ENCODE measurements at places on chromosomes 1 and 21.

- DNase-seq = no peak
These were observed 7.9 kb downstream of the MIB2 start for GRCh38 chr1:1623181-1623630.

GRCh38 chr1:33015216-33015615, 21.5 kb downstream of the AK2 start:
- DNase-seq = no peak

GRCh38 chr1:30868833-30869435, 39.6 kb downstream of the SDC3 start:
- no peak for DNase-seq

GRCh38 chr1:228282329-228283042, 74.6 kb downstream of the OBSCN start:
- DNase-seq = no peak

GRCh38 chr1:148362626-148363438, 120.3 kb downstream of the PPIAL4G start:
- peak; percentile 75 for DNase-seq

DNA sequence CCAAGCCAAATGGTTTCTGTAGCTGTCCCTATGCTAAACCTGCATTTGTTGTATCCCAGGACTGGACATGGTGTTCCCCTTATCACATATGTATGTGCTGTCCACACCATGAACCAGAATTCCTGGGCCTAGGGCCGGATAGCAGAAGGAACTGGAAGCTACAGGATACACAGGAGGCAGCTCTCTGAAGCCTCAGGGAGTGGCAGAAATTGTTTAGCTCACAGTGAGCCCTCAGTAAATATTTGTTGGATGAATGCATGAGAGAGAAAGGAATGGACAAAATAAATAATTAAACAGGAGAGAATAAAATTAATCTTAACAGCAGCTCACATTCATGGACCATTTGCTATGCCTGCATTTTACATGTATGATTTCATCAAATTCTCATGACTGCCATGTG, 2.1 kb downstream of the NIPAL3 start:
- DNase-seq = no peak

DNA sequence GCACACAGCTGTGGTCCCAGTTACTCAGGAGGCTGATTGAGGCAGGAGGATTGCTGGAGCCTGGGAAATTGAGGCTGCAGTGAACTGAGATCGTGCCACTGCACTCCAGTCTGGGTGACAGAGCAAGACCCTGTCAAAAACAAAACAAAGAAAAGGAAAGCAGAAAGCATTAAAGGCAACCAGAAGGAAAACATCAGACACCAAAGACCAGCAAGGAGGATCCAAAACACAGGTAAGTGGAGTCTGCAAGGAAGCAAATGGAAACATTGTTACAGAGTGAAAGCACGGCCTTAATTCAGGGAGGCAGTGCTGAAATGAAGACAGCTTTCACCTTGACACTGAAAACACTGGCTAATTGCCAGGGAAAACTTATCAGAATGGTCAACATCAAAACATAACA, 40.8 kb downstream of the CFAP74 start:
- no peak for DNase-seq

DNA sequence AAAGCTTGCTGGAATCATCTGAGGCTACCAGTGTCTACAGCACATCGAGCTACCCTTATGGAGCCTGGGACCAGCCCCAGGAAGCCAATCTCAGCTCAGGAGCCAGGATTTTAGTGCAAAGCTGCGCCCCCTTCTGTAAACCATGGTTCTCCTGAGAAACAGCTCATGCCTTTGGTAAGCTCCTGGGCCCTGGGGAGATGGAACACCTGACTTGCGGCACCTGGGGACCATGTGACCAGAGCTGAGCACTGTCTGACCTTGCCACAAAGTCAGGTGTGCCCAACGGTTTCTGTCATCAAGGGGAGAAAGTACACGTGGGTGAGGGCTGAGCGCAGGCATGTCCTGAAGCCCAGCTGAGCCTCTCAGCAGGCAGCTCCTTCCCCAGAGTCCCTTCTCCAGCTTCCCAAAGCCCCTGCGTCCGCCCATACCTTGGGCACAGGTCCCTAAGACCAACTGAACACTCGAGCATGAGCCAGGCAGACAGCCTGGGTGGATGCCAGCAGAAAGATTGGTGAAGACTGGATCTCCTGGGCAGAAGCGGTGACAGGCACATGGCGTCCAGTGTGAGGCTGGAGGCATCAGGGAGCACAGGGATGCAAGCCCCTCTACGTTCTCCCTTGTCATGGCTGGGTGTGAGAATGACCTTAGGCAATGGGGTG, 57.9 kb upstream of the TENT5B start:
- no peak for DNase-seq

GRCh38 chr1:36752891-36753361, 270.2 kb upstream of the CSF3R start:
- no peak for DNase-seq

- DNase-seq = no peak
These were observed 55.4 kb downstream of the HNRNPR start for GRCh38 chr1:23288671-23289070.

GRCh38 chr1:88998716-88999115, 6.3 kb upstream of the KYAT3 start:
- no peak for DNase-seq

- DNase-seq = no peak
These were observed 485.2 kb downstream of the PLPP3 start for GRCh38 chr1:56094168-56094567.

GRCh38 chr1:17348593-17349234, 23.3 kb upstream of the PADI6 start:
- DNase-seq = no peak

GRCh38 chr1:93552741-93553455, 105.0 kb downstream of the FNBP1L start:
- DNase-seq = no peak

DNA sequence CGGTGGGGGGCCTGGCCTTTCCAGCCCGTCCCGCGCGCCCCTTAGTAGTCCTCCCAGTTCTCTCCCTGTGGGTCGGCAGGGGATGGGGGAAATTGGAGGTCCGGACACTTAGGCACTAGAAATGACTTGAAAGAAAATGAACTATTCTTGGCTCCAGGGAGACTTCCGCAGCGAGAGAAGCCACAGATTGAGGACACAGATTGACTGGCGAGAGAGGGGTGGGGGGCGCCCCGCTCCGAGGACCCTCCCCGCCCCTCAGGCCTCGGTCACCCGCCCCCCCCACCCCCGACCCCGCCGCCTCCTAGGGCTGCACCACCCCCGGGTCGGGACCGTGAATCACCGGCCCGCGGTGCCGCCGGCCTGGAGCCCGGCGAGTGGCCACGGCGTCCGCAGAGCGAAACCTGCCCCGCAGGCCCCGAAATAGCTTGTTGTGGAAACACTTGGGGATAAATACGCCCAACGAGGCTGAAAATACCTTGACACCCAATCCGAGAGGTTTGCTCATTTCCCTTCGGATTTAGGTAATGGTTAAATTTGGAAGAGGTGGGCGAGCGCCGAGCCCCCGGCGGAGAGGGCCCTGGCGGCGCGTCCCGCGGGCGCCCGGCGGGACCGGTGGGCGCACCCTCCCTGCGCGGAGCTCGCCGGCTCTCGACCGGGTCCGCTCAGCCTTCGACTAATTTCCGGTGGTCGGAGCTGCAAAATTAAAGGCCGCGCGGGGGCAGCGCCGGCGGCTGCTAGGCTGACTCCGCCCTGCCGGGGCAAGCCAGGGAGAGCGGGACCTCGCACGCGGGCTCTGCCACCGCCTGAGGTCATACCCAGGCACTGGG, at the start of gene GFI1:
GFI1 (minus strand) TSS at position 675 of the 827 bp plus-strand sequence. CDS start 3,438 bp downstream, outside the sequence.
- peak; percentile 85 for DNase-seq

DNA sequence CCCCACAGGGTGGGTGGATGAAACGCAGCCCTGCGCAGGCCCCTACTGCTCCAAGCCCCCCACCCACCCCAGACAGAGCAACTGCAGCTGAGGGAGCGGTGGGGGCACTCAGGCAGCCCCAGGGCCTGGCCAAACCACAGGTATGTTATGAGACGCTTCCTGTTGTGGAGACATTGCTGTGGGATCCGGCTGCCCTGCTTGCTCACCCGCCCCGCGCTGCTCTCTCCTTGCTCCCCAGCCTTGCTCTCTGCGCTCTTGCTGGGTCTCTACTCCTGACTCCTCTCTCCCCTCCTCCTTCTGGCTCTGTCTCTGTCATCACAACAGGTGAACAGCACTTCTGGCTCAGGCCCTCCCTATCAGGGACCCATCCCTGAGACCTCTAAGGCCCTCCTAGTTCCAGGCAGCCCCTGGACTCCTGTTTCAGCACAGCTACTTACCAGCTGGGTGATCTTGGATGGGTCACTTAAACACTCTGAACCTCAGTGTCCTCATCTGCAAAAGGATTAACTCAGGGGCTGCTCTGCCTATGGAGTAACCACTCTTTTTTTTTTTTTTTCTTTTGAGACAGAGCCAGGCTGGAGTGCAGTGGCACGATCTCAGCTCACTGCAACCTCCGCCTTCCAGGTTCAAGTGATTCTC, 15.9 kb downstream of the COL8A2 start:
- peak; percentile 40 for DNase-seq

DNA sequence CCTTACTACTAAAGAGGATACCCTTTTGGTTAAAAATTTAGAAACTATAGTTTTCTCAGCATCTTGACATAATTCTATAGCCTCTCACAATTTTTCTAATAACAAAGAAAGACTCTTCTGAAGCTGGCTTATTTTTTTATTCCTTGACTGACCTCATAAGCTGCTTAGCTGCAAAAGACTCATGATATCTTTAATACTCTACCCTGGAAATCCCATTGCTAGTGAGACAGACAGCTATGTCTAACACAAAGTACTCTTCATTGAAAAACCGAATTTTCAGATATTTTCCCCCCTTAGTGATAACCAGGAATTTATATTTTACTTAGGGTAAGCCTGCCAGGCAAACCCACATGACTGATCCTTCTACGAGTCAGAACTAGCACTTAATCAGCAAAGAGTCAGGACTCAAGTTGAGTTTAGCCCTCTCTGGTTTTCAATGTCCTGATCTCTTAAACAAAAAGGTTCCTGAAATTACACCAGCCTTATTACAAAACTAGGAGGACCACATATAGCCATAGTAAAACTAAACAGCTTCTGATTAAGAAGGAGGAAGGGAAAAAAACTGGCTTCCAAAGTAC, 56.9 kb downstream of the ENAH start:
- DNase-seq = no peak

DNA sequence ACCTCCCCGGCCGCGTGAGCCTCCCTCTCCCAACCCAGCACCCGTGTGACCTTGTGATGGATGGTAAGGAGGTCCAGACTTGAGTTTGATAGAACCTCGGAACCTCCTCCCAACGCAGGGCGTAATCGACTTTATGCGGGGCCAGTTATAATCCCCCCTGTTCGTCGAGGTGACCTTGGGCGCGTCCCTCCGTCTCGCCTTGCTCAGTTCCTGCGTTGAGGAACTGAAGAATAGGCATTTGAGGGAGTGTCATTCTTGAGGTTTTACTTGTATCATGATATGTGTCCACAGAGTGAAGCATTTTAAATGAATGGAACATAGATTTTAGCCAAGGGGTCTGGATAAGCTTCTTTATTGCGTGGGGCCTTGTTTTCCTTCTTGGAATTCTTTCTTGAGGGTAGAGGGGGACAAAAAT, 433 bp downstream of the TIMM17A start:
- DNase-seq = no peak

DNA sequence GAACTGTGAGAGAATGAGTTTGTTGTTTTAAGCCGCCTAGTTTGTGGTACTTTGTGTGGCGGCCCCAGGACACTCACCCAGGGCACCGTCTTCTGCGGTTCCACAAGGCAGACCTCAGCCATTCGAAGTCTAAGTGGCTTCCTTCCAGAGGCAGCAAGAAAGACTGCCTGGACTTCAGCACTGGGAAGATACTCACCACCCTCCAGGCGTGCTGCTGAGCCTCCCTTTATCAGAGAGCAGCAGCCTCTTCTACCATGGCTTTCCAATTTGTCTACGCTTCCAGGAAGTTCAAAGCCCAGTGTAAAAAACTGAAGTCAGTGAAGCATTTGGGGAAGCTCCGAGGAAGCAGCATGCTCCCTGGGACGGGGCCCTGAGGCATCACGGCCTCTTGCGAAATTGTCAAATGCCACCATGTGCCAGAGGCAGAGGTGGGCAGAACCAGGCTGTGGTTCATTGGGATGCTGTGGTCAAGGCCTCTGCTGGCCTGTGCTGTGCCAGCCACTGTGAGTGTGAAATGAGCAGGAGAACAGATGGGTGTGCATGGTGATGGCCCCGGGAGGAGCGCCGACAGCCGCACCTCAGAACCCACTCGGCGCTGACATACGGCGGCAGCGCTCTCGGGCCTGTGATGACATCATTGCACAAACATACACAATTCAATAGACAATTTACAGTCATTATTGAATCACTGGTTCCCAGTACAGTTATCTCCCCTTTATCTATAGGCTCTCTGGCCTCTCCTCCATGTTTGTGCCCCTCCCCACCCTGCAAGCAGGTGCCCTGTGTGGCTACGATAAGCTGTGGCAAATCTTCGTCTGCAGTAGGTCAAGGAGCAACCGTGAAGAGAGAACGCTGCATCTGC, 110.4 kb downstream of the PDE9A start:
- no peak for DNase-seq

DNA sequence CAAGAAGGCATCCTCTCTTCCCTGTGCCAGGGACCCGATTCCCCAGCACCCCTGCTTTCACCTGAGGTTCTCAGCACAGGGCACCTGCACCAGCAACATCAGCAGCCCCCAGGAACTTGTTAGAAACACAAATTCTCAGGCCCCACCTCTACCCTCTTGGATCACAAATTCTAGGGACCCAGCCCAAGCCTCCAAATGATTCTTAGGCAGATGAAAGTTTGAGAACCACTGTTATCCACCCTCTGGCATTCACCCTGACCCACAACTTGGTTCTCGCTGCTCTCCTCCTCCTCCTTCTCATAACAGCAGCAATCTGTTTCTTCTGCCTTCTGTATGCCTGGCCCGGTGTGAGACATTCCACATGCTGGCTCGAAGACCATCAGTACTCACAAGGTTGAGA, 60.3 kb upstream of the HIVEP3 start:
- no peak for DNase-seq

GRCh38 chr1:109252893-109253802, 3.8 kb downstream of the CELSR2 start:
- DNase-seq = no peak

GRCh38 chr1:22507587-22507986, 55.7 kb upstream of the EPHA8 start:
- DNase-seq = no peak

DNA sequence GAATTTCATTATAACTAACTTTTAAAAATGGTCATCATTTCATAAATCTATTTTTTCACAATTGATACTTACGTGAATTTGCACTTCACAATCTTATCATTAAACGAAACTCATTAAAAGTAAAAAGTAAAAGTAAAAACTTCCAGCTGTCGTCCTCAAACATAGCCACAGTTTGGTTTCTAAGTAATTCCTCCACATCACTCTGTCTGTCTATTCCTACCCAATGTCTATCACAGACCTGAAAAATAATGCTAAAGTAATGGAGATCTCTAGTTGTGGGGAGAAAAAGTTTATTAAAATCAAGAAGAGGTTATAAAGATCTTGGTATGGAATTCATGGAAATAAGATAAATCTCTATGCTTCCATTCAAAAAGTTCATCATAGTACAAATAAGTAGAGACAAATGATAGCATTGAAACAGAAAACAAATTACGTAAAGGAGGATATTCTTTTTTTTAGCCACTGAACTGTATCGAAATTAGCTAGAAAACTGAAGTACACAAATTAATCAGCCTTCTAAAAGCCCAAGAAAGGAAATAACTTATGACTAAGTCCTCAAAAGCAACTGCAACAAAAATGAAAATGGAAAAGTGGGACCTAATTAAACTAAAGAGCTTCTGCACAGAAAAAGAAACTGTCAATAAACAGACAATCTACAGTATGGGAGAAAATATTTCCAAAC, 148.6 kb downstream of the TIAM1 start:
- DNase-seq = no peak

- DNase-seq = no peak
These were observed 18.5 kb downstream of the WLS start for GRCh38 chr1:68213843-68214242.

All from stimulated activated CD4-positive, alpha-beta T cell treated with anti-CD3 and anti-CD28 coated beads, Interleukin-1b, Interleukin-23, amount 100 ng/mL, for 48 hours (primary cell).